ENCODE measurements at places on chromosomes 16 and 17.

DNA sequence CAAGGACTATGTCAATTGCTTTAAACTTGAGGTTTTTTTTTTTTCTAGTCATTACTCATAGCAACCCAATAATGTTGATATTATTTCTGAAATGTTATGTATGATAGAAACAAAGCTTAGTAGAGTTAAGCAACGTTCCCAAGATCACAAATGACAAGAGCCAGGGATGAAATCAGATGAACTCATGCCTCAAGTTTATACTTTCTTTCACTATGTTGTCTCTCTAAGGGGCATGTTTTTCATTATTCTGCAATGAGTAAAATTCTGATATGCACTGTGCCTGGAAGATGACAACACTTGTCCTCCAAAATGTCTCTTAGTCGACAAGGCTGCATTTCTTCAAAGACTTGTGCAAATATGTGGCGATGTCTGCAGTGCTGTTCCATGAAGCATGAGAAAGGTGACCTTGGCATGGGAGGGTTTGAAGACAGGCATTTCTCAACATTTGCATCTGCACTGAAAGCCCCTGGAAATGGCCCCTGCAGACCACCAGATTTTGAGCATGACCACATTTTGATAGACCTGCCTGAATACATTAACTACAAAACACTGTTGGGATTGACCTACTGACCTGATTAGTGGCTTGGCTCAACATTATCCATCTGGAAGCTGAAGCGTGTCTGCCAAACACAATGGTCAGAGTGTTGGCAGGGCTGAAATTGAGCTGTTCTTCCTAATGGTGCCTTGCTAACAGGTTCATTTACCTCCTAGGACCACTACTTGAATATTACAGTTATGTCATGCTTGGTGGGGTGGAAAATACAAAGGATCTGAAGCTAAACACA, 1027.5 kb downstream of the CDH11 start:
- no peak for DNase-seq

GRCh38 chr17:45104907-45105624, 27.2 kb downstream of the PLCD3 start:
- no peak for DNase-seq

- no peak for DNase-seq
Observed at GRCh38 chr17:58875261-58875660, 119.6 kb downstream of the PPM1E start.

DNA sequence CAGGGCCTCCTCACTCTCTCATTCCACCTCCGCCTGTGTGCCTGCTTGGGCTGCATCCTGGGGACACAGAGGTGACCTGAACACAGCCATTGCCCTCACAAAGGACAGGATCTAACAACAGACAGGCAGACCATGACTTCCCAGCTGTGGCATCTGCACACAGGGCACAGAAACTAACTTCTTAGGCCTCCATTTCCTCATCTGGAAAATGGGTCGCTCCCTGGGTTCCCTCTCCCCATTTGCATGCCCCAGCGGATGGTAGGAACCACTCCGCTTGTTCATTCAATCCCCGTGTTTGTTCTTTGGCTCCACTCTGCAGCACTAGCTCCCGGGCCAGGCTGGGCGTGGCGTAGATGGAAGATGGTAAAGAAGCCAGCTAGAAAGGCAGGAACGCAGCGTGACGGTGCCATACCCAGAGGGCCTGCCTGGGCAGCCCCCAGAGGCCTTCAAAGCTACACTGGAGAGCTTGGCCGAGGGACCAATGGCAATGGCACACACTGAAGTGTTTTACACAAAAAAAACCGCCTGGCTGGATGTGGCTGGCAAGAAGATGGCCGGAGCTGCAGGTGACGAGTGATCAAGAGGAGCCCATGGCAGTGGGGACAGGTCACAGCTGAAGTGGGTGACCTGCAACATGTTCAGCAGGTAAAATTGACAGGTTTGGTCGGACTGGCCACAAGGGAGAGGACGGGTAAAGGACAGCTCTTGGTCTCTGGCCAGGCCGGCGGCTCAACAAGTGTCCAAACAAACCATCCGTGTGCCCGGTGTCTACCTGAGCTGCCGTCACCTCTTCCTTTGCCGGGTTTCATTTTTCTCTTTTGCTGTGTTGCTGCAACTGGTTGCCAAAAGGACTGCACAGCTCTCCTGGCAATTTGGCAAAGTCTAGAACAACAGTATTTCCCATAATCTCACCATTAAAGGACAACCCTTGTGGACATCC, 66.9 kb downstream of the SOCS1 start:
- no peak for DNase-seq

- DNase-seq, result peak; percentile 34
Observed at GRCh38 chr16:88561485-88562359, 8.5 kb upstream of the ZC3H18 start.

- no peak for DNase-seq
Observed at GRCh38 chr16:6969594-6969993, 363.1 kb upstream of the RBFOX1 start.

DNA sequence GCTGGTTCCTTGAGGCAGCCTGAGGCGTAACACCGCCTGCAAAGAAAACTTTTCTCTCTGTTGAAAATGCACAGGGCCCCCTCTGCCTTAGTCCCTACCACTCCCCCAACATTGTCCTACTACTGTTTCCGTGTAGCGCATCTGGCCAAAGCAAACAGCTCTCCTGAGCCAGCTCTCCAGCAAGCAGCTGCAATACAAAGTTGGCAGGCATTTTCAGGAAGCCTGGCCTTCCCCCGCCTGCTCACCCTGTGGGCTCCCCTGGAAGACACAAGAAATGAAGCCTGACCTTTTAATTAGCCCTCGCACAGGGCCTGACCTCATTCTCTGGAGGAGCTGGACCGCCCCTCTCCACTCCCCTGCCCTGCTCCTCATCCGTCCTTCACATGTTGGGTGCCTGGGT, 66.7 kb downstream of the SOX9 start:
- DNase-seq, result no peak

GRCh38 chr16:23406546-23407240, 46.3 kb downstream of the COG7 start:
- no peak for DNase-seq

DNA sequence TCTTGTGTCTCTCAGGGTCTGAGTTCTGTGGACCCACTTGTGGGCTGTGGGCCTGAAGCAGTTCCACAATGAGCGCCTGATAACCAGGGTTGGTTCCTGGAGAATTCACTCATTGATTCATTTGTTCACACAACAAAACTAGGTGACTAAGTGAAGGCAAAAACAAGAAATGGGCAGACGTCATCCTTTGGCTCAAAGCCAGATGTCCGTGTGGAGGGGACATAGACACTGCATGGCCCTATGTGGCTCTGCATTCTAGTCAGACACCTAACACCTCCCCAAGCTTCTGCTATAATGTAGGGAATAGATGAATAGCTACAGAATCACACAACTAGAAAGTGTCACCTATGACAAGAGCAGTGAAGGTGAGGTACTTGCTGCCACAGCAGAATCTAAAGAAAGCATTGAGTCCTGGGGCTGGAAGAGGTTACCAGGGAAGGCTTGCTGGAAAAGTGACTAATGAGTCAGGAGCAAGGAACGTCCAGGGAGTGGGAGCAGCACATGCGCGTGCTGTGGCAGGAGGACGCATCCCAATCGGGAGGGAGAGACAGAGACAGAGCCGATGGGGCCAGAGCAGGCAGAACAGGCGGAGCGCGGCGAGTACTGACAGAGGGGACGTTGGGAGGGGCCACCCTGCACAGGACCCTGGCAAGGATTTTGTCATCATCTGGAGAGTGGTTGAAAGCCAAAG, 58.9 kb downstream of the CES1 start:
- no peak for DNase-seq

GRCh38 chr17:28816540-28816939, 26.1 kb downstream of the FAM222B start:
- DNase-seq, result no peak

DNA sequence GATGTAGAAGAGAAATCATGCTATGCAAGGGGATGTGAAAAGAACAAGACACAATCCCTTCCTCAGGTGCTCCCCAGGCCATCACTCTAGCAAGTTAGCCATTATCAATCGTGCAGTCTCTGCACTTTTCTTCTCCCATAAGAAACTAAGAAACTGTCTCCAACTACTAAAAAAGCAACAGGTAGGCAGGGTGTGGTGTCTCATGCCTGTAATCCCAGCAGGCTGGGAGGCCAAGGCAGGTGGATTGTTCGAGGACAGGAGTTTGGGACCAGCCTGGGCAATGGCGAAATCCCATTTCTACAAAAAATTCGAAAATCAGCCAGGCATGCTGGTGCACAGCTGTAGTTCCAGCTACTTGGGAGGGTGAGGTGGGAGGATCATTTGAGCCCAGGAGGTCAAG, 13.8 kb downstream of the PARN start:
- DNase-seq, result no peak

GRCh38 chr16:58393138-58393504, 850 bp downstream of the GINS3 start:
- no peak for DNase-seq

GRCh38 chr16:75687361-75687760, 10.6 kb upstream of the CPHXL2 start:
- no peak for DNase-seq

DNA sequence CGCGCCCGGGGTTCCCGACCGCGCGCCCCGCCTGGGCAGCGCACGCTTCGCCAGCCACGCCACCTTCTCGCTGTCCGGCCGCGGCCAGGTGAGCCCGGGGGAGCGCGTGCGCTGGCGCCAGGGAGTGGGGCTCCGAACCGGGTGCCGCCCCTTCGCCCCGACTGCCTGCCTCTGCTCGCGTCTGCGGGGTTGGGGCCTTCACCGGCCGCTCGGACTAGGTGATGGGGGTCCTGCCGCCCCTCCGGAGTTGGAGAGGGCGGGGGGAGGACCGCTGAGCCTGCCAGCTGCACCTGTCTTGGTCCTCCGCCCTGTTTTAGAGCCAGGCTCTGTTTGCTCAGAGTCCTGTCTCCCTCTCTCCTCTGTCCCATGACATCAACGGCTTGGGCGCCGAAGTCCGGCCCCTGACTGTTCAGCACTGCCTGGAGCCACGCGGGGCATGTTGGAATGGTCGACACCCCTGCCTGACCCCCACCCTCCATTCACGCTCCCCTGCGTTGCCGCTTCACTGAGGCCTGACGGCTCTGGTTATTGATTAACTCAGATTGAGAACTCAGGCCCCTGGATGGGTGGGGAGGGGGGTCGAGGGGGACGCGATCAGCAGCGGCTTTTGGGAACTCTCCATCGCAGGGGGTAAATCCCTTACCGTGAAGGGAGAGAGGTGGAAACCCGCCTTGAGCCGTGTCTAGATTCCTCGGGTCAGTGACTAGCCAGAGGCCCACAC, 748 bp downstream of the SMTNL2 start:
- DNase-seq, result no peak

DNA sequence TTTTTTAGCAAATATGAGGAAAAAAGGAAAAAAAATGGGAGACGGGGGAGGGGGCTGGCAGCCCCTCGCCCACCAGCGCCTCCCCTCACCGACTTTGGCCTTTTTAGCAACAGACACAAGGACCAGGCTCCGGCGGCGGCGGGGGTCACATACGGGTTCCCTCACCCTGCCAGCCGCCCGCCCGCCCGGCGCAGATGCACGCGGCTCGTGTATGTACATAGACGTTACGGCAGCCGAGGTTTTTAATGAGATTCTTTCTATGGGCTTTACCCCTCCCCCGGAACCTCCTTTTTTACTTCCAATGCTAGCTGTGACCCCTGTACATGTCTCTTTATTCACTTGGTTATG, 1.2 kb upstream of the TMEM88 start:
- no peak for DNase-seq

- no peak for DNase-seq
Observed at GRCh38 chr17:72274614-72275013, 153.8 kb downstream of the SOX9 start.

- DNase-seq, result no peak
Observed at GRCh38 chr17:27370776-27371175, 76.9 kb downstream of the WSB1 start.

GRCh38 chr17:2259769-2260536, 43.6 kb downstream of the SMG6 start:
- peak; percentile 28 for DNase-seq

DNA sequence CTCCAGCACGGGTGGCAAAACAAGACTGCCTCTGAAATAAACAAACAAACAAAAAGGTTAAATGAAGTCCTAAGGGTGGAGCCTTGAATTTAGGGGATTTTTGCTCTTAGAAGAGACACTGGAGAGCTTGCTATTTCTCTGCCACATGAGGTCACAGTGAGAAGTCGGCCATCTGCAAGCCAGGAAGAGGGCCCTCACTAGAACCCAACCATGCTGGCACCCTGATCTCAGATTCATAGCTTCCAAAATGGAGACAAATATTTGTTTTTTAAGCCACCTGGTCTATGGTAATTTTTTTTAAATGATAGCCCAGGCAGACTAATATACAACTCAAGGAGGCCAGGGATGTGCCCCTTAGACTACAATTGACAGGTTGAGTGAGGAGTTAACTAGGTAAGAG, 255.5 kb downstream of the XYLT1 start:
- no peak for DNase-seq

DNA sequence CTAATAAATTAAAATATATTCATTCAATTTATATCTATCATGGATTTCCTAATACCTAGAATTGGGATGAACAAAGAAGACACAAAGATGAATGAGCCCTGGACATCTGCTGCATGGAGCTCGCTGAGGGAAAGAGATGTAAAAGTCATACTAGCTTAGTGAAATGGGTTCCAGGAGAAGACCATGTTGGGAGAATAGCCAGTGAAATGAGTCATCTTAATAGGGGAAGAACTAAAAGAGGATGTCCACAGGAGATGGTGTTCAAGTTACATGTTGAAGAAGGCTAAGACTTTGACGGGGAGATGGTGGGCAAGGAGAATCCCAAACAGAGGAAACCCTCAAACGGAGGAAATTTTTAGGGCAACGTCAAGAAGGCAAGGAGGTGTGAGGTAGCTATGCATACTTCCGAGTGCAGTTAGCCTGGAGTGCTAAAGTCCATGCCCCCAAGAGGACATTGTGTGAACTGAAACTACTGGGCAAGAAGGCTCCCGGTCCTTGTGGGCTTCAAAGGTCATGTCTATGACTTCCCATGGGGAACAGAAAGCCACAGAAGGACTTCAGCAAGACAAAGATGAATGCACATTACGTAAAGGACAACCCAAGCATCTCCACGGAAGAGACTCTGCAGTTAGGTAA, 220.5 kb upstream of the CDH11 start:
- no peak for DNase-seq

GRCh38 chr17:31053071-31053470, 41.7 kb upstream of the NF1 start:
- no peak for DNase-seq

- no peak for DNase-seq
Observed at GRCh38 chr16:62883509-62883908, 847.3 kb upstream of the CDH8 start.
